ENCODE measurements at places on chromosomes 3 and 15. TPM values are rescaled to one million over a fixed set of nuclear protein-coding genes. Genes with fewer than 3 reads are reported as not detected.

GRCh38 chr3:39639344-39640236 is 169.8 kb upstream of the MYRIP start:
- no peak for DNase-seq

- DNase-seq: no peak
These were observed 177.9 kb upstream of the DPH6 start for GRCh38 chr15:35723852-35724251.

DNA sequence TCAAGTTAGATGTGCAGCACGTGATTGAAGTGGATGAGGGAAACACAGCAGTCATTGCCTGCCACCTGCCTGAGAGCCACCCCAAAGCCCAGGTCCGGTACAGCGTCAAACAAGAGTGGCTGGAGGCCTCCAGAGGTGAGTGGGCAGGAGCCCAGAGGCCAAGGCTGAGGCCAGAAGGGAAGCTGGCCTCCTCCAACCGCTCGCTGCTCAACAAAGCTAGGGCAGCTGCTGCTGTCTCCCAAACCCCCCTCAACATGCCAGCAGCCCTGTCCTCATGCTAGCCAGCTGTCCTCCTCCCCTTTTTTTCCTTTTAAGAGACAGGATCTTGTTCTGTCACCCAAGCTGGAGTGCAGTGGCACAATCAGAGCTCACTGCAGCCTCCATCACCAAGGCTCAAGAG is 57.0 kb downstream of the BOC start:
- DNase-seq: no peak

DNA sequence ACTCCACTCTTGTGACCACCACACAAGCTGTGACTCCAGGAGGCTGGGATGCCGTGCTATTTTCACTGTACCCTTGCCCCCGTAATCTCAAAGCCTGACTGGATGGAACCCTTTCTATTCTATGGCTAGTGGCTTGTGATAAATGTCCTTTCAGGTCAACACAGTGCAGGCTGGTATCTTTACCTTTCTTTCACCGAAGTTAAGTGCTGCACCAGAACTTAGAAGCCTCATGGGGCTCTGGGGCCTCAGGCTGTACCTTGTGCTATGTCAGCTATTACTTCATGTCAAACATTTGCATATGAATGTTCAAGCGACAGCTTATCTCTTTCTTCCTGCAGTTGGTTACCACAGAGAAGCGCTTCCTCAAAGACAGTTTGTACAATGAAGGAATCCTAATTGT is 66.8 kb downstream of the RPL39L start:
- no peak for DNase-seq

- no peak for DNase-seq
These were observed 181.4 kb upstream of the BCL6 start for GRCh38 chr3:187926620-187927019.

GRCh38 chr15:57784081-57784511 is 77.6 kb downstream of the POLR2M start:
- DNase-seq: no peak

GRCh38 chr3:66475386-66476020 is 25.3 kb downstream of the LRIG1 start:
- DNase-seq: no peak

DNA sequence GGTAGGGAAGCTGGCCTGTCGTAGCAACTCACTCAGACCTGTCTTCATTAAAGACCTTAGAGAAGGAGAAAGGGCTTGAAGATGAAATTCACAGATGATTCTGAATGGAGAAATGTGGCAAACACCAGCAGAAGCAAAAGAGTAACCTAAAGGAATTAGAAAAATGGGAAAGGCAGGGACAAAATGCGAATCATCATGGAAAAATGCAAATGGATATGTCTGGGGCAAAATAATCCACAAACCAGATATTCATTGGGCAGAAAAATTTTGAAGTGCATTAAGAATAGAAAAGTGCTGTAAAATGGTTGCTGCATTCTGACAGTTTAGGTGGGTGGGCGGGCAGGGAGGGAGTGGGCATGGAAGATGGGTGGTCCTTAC is 156.9 kb upstream of the RASGRP1 start:
- no peak for DNase-seq

DNA sequence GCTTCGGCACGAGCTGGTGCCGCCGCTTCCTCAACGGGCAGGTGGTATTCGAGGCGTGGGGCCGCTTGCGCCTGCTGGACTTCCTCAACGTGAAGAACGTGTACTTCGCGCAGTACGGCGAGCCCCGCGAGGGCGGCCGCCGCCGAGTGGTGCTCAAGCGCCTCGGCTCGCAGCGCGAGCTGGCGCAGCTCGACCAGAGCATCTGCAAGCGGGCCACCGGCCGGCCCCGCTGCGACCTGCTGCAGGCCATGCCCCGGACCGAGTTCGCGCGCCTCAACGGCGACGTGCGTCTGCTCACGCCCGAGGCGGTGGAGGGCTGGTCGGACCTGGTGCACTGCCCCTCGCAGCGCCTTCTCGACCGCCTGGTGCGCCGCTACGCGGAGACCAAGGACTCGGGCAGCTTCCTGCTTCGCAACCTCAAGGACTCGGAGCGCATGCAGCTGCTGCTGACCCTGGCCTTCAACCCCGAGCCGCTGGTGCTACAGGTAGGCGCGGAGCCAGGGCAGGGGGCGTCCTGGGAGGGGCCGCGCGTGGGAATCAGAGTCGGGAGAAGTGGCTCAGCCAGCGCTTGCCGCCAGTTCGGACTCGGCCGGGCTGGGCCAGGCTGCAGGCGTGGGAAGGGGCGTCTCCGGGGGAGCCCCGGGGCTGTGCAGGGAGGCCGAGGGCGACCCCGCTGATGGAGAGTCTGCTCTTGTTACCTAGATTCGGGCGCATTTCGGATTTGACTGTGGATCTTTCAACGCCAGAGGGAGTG is 1.1 kb downstream of the DIPK2A start:
- no peak for DNase-seq

DNA sequence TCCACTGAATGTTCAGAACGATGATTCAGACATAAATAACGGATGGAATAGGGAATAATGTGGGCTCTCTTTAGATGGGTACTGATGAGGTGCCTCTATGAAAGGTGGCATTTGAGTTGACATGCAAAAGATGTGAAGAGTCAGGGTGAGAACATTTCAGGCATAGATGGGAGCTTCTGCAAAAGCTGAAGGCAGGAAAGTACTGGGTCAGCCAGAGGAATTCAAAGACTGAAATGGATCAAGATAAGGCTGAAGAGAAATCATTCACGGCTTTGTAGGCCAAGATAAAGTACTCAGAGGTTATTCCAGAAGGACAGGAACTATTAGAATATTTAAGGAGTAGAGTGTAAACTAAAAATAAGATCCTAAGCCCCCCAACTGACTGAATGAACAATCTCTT is 189.6 kb upstream of the MCTP2 start:
- no peak for DNase-seq

GRCh38 chr3:171775943-171776342 is 34.3 kb downstream of the PLD1 start:
- no peak for DNase-seq

DNA sequence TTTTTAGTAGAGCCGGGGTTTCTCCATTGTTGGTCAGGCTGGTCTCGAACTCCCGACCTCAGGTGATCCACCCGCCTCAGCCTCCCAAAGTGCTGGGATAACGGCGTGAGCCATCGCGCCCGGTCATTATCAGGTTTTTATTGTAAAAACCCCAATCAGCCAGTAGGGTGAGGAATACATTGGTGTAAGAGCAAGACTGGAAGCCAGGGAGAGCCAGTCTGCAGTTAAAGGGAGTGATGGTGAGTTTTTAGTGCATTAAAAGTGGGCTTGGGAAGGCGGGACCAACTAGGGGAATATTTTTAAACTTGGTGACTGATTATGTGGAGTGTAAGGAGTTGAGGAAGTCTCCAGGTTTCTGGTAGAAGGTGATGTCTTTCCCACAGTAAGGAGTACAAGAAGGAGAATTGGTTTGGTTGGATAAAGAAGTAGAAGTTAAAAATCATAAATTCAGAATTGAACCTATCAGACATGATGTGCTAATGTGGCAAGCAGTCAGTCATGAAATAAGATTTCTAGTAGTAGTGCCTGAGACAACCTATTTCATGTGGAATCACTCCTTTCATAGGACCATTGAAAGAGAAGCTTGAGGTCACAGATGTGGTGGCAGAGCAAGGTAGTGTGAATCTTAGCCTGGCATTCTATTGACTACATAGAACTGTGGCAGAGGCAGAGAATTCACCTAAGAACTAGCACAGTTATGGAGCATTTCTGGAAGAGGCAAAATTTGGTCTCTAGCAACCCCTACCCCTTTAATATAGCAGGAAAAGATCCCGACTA is 2.4 kb upstream of the DCBLD2 start:
- no peak for DNase-seq

DNA sequence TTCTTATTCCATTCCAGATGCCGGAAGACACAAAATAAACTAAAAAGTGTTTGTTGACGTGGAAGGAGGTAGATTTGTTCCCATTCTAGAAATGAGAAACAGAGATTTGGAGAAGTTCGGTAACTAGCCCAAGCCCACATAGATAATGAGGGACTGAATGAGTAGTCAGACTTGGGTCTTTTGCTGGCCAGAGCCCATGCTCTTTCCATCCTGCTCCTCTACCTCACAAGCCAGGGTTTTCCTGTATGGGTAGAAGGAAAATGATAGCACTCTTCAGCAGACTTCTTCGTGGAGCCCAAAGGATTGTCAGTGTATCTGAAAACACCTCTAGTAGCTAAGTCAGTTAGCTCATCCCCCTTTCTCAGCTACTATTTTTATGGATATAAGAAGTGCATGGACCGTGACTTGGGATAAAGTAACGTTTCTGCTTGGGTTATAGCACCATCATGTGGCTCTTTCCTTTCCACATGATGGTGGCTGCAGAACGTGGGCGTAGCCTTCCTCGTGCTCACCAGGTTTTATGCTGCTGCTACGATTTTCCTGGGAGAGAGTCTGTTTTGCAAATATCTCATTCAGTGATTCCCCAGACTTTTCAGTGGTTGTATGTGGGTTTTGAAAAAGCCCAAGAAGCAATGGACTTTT is 84.6 kb downstream of the DGKG start:
- no peak for DNase-seq

- DNase-seq: no peak
These were observed 3.6 kb downstream of the TRH start for GRCh38 chr3:129978123-129978522.

DNA sequence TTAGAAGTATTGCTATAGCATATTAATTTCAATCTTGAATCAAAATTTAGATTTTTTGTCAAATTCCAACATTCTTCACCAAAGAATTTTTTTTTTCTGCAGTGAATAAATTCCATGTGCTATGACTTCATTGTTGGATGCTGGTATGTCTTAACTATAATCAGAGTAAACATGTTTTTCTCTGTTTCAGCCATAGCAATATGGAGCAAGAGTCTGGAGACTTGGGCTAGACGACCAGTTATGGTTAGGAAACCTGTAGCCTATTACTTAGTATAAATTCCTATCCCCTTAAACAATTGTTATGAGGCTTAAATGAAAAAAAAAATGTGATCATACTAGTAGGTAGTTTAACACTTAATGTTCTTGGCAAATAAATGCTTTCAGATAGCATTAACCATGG is 431.9 kb upstream of the FRG2C start:
- no peak for DNase-seq

DNA sequence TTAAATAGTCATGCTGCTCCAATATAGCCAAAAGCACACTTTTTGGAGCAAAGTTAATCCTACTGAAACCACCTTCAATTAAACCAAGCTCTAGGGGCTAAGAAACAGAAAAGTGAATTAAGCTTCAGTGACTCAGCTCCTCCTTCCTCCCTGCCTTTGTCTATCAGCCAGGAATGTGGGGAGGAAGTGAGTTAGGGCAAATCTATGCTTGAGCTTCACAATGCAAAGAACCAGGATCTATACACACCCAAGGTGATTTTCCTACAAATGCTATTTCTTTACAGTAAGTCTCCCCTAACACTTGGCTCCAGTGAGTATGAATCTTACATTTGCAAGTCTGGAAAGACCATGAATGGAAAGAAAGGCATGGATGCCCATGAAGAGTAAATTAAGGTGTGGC is 212.1 kb downstream of the P3H2 start:
- DNase-seq: no peak

DNA sequence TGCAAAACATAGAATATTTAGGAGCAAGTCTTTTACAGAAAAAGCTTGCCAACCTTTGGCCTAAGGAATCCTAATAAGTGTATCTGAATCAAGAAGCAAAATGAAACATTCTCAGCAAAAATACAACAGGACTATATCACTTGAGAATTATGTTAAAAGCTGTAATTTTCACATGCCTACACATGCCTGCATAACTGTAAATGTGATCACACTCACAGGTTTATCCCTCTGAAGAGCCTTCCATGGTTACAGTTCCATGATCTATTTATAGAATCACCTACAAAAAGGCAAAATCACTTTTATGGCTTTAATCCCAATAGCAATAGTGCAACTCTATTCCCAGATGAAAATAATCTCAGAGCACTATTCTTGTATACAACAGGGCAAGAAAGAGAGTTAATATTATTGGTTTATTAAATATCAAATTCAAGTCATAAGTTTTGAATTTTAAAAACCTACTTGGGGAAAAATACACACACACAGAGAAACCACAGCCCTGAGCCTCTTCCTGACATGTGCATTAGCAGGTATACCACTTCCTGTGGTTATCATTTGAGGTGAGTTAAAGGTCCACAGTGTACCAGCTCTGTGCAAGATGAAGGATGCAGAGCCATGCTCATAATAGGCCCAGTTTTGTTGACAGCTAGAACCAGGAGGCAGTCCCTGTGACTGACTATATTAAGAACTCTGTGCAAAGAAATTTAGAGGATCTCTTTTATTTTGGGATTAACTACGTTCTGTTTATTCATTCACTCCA is 252.5 kb upstream of the TGFBR2 start:
- DNase-seq: peak; percentile 24

DNA sequence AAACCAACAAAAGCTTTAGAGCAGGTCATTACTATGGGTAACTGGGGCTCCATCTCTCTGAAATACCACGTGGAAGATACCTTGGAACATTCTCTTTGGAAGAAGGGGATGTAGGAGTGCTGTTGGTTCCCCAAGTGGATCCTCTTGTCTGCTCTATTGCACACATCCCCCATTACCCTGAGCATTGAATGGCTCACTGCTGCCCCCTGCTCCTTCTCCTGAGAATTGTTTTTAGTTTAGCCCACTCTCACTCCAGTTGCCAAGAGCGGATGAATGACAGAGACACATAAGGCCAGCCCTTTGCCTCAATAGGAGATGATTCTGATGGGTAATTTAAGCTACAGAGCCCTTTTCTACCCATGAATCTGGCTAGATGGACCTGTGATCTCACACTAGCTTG is 135.6 kb upstream of the SUCLG2 start:
- DNase-seq: peak; percentile 27

XIRP1 gene
- total RNA-seq: 0.40 TPM

SLC35G2 gene
- total RNA-seq: 0.31 TPM

ACTRT3 gene
- 0.11 TPM for total RNA-seq

IFT57 gene
- 9.3 TPM for total RNA-seq

C2CD4B gene
- total RNA-seq: not detected

GJD2 gene
- total RNA-seq: not detected

SEMA3B gene
- 0.59 TPM for total RNA-seq

FAM3D gene
- total RNA-seq: not detected

DRD3 gene
- not detected for total RNA-seq

CPNE9 gene
- total RNA-seq: not detected

INAFM2 gene
- total RNA-seq: 8.1 TPM

TRAIP gene
- total RNA-seq: 23.7 TPM

All from GM12878 (cell line).